ENCODE measurements at places on chromosomes 6 and 20.

DNA sequence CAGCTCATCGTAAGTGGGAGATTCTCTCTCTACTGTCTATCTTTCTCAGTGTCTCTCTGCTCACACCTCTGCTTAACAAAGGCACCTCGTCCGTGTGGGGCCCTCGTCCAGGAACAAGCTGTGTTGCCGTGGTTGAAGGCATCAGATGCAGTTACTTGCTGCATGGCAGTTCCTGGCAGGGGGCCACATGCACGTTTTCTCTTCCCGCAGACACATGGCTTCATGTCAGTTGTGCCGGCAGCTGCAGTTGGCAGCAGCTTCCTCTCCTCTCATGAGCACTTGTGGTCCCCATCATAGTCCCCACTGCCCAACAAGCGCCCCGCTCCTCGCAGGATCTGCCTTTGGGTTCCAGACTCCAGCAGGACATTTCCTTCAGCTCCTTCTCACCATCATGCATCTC lies 7.1 kb upstream of the AFDN start:
- DNase-seq = no peak

GRCh38 chr6:142251930-142252445 lies 49.8 kb upstream of the ADGRG6 start:
- DNase-seq = no peak

GRCh38 chr20:36852187-36852586 lies 23.8 kb upstream of the TLDC2 start:
- no peak for DNase-seq

- DNase-seq = no peak
These were observed 363.4 kb upstream of the JARID2 start for GRCh38 chr6:14882394-14883026.

- DNase-seq = no peak
These were observed 12.8 kb upstream of the MDFI start for GRCh38 chr6:41625442-41625841.

DNA sequence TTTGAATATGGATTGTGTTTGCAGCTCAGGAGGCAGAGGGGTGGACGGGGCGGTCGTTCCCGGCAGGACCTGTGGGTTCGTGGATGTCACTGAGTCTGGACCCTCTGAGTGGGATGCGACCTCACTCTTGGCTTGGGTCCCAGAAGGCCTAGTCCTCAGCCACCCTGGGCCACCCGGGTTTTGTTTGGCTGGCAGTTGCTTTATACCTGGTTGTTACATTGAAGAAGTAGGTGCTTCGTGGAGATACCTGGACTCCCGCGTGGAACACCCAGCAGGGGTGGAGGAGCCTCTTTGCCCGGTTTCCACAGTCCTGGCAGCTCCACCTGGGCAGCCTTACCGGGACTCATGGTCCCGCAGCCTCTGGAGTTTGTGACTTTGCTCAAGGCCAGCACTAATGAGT lies 405.1 kb downstream of the TAF4 start:
- no peak for DNase-seq

GRCh38 chr6:126156973-126157372 lies 170.6 kb downstream of the TRMT11 start:
- no peak for DNase-seq

DNA sequence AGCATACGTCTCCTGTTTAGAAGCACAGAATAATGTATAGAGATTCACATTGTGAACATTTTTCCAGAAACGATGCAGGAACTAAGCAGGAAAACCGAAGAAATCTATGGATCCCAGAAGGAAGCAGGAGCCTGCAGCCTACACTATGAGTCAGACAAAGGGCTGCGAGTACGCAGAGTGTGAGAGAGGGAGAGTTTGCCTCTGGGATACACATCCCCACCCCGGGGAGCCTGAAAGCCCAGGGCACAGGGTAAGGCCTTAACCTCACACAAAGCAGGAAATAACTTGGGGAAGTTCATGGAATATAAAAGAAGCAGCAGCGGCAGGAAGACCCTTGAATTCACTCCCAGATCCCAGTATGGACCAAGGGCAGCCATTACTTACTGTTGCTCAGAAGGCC lies 842.1 kb upstream of the MANEA start:
- DNase-seq = no peak

DNA sequence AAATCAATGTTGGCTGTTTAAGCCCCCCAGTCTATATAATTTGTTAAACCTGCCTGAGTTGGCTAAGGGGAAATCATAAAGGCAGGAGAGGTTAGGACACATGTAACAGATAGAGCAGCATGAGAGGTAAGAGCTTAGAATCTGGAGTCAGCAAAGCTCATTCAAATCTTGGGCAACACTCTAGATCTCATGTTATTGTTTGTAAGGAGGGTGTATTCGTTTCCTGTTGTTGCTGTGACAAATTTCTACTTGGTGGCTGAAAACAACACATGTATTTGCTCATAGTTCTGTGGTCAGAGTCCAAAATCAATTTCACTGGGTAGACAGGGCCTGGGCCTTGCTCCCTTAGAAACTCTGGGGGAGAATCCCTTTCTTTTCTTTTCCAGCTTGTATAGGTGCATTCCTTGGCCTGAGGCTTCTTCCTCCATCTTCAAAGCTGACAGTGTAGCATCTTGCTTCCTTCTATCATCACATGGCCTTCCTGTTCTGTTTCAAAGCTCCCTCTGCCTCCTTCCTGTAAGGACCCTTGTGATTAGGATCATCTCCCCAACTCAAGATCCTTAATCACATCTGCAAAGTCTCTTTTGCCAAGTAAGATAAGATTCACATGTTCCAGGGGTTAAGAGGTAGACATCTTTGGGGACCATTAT lies 4.4 kb downstream of the LY86 start:
- DNase-seq = no peak

GRCh38 chr6:118892355-118892991 lies 1.5 kb upstream of the ASF1A start:
- DNase-seq = no peak
